HepG2 (cell line): ENCODE measurements at places on chromosomes 2 and 18.

DNA sequence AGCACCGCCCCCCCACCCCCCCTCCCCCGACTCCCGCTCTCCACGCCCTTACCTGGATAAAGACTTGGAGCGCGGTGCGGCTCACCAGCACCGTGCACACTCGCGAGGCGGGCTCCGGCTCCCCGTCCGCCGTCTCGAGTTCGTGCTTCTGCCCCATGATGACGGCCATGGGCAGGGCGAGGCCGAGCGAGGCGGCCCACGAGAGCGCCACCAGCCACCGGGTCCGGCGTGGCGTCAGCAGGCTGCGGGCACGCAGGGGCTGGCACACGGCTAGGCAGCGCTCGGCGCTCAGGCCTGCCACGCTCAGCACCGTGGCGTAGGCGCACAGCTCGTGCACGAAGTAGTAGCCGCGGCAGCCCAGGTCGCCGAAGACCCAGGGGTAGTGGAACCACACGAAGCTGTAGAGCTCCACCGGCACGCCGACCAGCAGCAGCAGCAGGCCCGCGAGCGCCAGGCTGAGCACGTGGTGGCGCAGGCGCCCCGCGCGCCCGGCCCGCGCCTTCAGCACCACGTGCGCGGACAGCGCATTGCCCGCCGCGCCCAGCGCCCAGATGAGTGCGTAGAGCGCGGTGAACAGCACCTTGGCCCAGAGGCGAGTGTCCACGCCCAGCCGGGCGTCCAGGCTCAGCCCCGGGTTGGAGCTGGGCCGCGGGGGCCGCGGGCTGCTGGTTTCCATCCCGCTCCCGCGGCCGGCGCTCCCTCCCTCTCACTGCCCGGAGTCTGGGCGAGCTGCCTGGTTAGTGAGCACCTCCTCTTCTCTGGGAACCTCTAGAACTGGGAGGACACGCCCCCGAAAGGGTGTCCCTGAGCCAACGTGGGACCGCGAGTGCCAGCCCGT is at the start of gene NTSR2:
Gene NTSR2, minus strand, starts transcription at position 742 of the 838 bp plus-strand sequence. Its CDS starts 66 bp downstream, at position 676.
- peak; percentile 51 for DNase-seq

- DNase-seq, result no peak
These were observed 48.8 kb downstream of the ACVR1 start for GRCh38 chr2:157827377-157827776.

DNA sequence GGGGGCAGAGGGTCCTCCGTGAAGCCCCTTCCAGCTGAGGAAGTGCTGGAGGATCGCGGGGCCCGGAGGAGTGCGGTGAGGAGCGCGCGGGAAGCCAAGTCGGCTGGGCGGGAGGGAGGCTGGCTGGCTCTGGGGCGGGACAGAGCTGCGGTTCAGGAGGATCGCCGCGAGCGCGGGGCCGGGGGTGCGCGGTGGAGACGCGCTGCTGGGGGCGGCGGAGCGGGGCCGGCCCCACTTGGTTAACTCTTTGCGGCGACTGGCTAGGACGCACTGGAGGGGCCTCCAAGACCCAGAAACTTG is 464 bp downstream of the CYBRD1 start:
- no peak for DNase-seq

DNA sequence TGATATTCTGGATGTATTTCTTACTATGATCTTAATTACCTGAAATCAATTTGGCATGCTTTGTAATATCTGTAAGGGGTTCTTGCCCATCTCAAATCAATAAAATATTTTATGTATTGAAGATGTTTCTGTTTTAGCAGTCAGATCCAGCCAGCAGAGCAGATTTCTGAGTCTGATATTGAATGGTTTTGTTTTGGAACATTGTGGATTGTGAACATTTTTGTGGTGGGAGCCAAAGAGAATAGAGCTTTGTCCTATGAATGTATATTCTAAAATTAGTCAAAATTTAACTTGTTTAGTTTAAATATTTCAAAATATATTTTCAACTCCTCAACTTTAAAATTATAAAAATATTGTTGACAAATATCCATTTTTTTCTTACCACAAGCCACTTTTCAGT is 197.0 kb downstream of the UBE2E3 start:
- DNase-seq, result no peak

GRCh38 chr2:48483506-48483905 is 46.4 kb upstream of the STON1 start:
- DNase-seq, result no peak

GRCh38 chr18:13915995-13916431 is 677 bp upstream of the MC2R start:
- DNase-seq, result peak; percentile 24

DNA sequence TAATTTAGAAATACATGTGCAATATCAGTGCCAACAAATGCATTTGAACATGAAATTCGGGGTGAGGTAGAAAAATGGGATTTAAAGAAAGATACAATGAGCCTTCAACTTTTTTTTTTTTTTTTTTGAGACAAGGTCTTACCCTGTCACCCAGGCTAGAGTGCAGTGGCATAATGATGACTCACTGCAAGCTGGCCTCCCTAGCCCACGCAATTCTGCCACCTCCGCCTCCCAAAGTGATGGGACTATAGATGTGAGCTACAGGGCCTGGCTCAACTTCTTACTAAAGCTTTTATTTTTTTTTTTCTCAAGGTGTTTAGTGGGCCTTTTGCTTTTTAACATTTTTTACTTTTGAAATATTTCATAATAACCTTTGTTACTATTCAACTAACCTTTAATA is 365.6 kb downstream of the LRRTM4 start:
- DNase-seq, result no peak

DNA sequence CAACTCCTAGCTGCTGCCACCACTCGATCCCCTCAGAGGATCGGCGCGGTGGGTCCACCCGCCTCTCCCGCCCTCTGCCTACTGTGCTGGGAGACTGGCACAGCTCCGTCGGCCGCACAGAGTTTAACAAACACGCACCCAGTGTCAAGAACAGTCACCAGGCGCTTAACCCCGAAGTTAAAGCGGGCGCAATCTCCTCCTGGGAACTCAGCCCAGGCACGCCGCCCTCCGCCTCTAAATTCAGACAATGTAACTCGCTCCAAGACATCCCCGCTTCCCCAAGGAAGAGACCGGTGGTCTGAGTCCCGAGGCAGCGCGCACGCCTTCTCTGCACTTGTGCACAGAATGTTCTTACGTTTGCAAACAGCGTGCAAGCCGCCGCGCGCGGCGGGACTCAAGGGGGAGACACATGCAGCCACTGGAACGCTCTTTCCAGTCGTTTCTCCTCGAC is 533 bp downstream of the CXCR4 start:
- no peak for DNase-seq

DNA sequence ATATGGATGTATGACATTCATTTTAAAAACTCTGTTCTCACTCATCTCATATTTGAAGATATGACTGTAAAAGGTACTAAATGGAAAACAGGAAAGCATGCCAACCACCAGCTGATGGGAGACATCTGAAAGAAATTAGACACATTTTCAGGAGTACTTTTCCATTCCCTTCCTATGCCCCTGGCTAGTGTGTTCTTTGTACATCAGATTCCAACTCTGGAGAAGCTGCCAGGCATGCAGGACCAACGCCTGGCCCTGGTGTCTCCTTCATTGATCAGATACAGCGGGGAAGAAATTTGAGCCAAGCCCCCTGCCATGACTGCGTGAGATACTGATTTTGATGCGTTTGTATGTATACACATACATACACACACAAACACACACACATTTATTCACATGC is 599.0 kb upstream of the SYT4 start:
- no peak for DNase-seq

GRCh38 chr2:102872388-102872787 is 110.6 kb downstream of the TMEM182 start:
- DNase-seq, result peak; percentile 15

DNA sequence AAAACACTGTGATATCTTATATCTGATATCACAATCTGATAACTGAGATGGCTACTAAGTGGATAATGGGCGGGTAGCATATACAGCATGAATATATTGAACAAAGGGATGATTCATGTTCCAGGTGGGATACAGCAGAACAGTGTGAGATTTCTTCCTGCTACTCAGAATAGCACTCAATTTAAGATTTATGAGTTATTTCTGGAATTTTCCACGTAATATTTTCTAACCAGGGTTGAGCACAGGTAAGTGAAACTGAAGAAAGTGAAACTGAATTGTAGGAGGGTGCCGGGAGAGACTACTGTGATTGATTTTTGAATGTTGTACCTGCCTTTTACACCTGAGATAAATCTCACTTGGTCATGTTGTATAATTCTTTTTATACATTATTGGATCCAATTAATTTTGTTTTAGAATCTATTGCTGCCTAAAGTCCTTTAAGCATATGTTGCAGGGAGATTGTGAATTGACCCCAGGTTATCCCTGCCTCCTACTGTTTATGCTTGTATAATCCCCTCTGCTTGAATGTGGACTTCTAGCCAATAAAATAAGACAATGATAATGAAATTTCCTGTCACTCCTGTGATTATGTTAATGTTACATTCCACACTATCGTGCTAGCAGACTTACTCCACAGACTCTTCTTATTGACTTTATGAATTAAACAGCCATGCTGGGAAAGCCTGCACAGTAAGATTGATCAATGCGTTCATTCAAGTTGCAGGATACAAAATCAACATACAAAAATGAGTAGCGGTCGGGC is 67.6 kb upstream of the RBBP8 start:
- no peak for DNase-seq

- peak; percentile 45 for DNase-seq
These were observed 10.0 kb upstream of the RHOB start for GRCh38 chr2:20436716-20437470.

- DNase-seq, result no peak
These were observed 163.3 kb downstream of the SMAD7 start for GRCh38 chr18:48787203-48788151.

DNA sequence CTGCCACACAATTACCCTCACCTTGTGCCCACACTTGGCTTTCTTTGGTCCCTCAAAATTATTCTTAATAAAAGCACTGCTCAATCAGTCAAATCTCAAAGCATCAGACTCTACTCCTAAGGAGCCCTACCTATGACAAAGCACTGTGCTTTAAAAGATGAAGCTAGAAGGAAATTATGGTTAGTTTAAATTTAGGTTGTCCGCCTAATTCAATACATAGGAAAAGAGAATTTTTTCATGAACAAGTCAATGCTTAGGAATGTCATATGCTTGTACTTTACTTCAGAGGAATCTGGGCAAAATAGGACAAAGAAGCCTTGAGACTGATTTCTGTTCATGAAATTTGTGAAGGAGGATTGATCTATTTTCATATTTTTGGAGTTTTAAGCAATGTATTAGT is 726.4 kb upstream of the CDH2 start:
- DNase-seq, result no peak

- no peak for DNase-seq
These were observed 21.4 kb downstream of the DLGAP1 start for GRCh38 chr18:4433717-4434116.
